Iris pigment epithelial cell (primary cell): ENCODE measurements at places on chromosomes 13 and 19.

DNA sequence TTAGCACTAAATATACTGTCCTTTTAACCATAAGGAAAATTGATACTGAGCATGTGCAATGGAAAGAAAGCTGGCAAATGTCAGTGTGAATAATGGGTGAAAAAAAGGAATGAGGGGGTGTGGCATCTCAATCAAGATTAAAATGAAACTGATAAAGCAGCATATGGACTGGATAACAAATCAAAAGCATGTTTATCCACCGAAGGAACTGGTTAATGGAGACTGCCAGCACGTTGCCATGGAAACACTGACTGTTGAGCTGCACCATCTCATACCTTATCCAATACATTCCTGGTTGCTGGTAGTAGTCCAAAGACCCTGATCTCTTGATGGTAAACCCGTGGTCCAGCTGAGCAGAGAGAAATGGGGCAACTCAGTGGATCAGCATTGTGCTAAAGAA is 311.4 kb upstream of the MAB21L1 start:
- no peak for DNase-seq

- no peak for DNase-seq
Measured at GRCh38 chr13:33026489-33027152, 10.4 kb downstream of the KL start.

- DNase-seq: peak; percentile 49
Measured at GRCh38 chr19:48868114-48868886, at the start of gene PLEKHA4. Gene PLEKHA4 (minus strand): TSS chr19:48868617. CDS start chr19:48867620, 997 bp downstream.

- no peak for DNase-seq
Measured at GRCh38 chr13:99977912-99978798, 3.4 kb upstream of the ZIC2 start.

- DNase-seq: no peak
Measured at GRCh38 chr19:30842926-30843325, 470.7 kb downstream of the ZNF536 start.

GRCh38 chr19:20472854-20473253 is 92.7 kb downstream of the ZNF737 start:
- no peak for DNase-seq
